ENCODE measurements at places on chromosomes 6 and 20.
A peak's percentile ranks its signal among the peaks of the same experiment; 100 is the strongest.

DNA sequence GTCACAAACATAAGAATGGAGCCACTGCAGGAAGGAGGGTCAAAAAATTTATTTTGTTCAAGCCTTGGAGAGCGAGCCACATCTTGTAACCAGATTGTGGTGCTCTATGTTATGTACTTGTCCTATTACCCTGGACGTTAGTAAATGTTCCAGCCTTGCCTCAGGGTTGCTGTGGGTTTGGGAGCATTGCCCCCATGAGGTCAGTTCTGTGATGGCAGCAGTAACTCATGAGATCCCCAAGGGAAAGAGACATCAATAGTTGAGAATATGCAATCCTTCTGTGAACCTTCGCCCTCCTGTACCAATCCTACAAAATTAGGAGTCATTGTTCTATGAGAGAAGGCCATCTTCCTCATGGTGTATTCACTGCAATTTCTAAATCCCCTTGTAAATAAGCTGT, 16.4 kb upstream of the CFAP206 start:
- DNase-seq = peak; percentile 32

- no peak for DNase-seq
These were observed 60.7 kb upstream of the BTN3A2 start for GRCh38 chr6:26304213-26304796.

GRCh38 chr6:98894810-98895209, 52.9 kb downstream of the FBXL4 start:
- DNase-seq = peak; percentile 31

DNA sequence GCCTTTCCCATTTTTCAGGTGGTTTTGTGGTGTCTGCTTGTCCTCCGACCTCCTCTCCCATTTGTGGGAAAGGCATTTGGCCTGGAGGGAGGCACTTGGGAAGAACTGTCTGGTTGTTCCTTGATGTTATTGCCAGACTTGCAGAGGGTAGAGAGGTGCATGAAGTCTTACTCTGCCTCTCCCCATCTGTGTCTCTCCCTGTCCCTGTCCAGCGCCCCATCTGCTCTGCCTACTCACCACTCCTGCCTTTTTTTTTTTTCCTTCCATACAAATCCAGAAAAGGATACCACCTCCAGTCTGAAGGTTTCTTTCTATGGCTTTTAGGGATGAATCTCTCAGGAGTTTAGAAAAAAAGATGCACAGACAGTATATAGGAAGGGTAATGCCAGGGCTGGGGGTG, 19.8 kb downstream of the PPARD start:
- no peak for DNase-seq

- peak; percentile 54 for DNase-seq
These were observed 587 bp downstream of the IP6K3 start for GRCh38 chr6:33746036-33746600.

DNA sequence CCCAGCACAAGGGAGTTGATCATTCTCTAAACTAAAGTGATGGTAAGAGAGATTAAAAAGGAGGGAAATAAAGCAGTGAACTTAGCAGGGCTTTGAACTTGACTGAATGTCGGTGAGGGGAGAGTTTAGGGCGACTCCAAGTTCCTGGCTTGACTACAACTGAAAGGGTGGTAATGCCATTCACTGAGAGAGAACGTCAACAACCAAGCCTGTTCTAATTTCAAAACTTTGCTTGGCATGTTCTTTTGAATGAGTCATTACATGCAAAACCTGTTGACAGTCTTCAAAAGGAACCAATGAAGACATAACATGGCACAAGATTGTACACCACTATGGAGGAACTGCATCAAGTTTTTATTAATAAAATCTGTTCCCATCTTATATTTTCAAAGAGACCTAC, 10.3 kb upstream of the MYB start:
- no peak for DNase-seq

DNA sequence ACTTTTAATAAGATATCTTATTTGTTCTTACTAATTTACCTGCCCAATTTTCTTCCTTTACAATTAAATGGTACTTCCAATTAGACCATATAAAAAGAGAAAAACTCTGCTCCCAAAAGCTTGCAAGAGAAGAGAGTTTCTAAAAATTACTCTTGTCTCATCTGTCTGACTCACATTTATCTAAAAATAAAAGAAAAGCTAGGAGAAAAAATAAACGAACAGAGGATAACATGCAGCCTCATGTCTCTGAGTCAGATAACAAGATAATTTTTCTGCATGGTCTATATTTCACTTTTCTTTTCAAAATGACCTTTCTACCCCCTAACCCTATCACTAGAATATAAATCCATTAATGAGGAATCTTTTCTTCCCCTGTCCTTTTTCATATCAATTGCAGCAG, 127.2 kb upstream of the TCF21 start:
- peak; percentile 75 for DNase-seq

GRCh38 chr20:59030911-59031563, 1.1 kb downstream of the ATP5F1E start:
- DNase-seq = peak; percentile 3

DNA sequence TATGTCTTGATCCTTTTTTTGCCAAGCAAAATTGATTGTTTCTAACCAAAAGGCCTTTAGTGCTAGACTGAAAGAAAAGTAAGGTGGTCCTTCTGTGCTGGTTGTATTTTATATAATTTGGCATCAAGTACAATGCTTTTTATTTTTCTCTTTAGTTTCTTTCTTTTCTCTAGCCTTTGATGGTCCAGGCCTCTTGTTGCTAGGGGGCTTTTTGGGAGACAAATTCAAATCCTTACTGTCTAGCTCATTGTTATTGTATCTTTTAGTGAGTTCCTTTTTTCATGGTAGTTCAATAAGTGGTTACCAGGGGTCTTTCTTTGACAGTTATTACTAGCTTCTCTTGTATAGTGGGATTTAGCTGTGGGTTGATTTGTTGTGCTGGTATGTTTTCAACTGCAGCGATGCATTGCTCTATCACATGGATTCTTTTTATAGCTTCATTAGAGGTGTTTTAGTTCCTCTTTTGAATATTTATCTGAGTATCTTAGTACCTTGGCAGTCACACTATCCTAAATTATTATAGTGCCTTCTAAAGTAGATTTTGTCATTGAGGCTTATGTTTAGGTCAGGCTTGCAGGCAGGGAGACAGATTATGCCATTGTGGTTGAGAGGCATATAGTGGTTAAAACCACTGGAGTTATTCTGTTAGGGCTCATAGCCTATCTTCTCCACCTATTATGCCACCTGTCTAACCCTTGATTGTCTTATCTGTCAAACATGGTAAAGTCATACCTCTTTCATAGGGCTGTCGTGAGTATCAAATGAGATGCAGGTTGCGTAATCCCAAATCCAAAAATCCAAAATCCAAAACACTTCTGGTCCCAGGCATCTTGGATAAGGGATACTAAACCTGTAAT, 49.5 kb downstream of the KCNS1 start:
- DNase-seq = no peak

GRCh38 chr20:53570446-53571276, 23.0 kb downstream of the ZNF217 start:
- DNase-seq = no peak

DNA sequence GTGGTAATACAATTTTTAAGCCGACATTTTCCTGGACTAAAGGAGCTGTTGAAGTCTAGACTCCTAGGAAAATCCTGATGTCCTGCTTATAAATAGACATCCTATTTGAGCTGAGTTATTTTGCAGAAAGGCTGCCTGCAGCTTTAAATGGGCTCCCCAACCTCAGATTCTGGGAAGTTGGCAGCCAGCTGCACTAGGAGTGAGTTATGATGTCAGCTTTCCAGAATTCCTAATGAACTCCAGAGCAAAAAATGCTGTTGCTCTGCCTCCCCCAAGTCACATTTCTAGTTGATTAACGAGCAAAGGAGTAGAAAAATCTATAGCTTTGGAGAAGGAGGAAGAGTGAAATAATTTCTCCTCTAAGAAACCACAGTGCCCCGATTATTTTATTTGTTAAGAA, 346.3 kb upstream of the SULF2 start:
- DNase-seq = peak; percentile 31

GRCh38 chr6:90940812-90941481, 354.1 kb upstream of the MAP3K7 start:
- peak; percentile 56 for DNase-seq

DNA sequence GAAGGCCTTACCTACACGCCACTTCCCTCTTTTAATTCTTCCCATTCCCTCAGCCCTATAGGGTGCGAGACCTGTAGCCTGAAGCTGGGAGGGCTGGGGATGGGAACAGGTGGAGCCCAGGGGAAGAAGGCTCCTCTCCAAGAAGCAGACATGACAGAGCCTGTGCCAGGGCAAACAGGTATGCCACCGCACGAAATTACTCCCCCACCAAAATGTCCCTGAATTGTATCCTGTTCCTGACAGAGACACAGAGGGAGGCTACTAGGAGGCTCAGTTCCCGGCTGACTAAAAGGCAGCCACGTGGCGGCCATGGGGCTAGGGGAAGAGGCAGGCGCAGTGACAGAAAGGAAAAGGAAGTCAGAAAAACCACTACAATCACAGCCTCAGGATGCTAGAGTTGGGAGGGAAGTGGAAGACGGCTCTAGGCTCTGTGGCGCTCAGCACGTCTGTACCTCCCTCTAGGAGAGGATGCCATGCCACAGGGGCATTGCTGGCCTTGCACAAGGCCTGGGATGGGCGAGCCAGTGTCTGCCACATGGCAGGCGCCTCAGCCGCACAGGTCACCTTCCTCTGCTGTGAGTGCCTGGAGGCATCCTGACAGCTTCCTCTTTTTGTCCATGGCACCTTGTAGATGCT, 27.7 kb downstream of the TFEB start:
- DNase-seq = no peak

DNA sequence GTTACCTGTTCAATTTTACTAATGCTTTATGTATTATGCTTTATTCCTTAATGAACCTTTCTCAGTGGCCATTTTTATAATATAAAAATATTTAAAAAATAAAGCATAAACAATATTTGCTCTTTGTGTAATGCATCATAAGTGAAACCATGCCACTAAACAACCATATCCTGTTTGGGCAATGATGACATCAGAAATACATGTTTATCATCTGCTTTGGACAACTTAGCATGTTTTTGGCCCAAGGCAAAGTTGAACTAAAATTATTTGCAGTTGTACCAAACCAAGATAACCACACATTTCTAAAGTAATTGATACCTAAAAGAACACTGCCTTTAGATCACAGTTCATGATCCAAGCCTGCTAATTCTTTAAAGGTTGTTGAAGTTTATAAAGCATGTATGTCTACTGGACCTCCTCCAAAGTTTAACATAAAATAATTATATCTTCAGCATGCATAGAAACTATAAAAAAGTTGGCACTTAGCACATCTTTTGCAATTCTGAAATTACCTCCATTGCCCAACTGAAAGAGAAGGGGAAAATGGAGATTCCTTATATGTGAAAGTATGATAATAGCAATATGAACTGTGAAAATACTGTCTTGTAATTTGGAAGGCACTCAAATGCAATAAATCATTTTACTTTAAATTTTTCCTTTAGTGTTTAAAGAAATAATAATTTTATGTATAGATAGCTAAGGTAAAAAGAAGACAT, 325.6 kb upstream of the RUNX2 start:
- peak; percentile 23 for DNase-seq

GRCh38 chr20:37323985-37324384, 22.0 kb upstream of the SRC start:
- peak; percentile 82 for DNase-seq

GRCh38 chr20:24781418-24781980, 167.6 kb upstream of the CST7 start:
- peak; percentile 40 for DNase-seq

Data from fibroblast of mammary gland (primary cell).